Colonic mucosa (tissue), 4 donors: ENCODE measurements at places on chromosomes 2 and 18. TPM values are rescaled to one million over a fixed set of nuclear protein-coding genes. Genes with fewer than 3 reads are reported as not detected.

DNA sequence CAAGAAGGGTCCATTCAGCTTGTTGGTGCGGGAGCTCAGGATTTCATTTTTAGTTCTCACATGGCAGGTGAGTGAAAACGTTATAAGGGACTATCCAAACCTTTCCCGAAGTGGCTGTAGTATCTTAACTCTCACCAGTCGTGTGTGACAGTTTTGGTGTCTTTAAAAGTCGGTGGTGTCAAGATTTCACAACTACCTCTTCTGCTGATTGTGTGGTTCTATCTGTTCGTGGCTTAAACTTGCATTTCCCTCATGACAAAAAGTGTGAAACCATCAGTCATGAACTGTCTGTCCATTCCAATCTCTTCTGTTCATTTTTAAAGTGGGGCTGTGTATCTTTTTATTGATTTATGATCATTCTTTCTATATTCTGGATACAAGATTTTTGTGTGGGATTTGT is 3.8 kb upstream of the AQP12B start:
- H3K27me3 ChIP-seq = no peaks in the 10 kb centered on the region
- H3K27ac ChIP-seq = no peak overlapping the region
- H3K4me1 ChIP-seq = no peaks in the 10 kb centered on the region
- DNase-seq = no peak

CDH7 gene
- total RNA-seq = 0.05 TPM

- no peaks in the 10 kb centered on the region for H3K27me3 ChIP-seq
- DNase-seq = peak; percentile 38
- peak overlapping the region; percentile 5 for H3K27ac ChIP-seq
Measured at GRCh38 chr2:20576598-20577115, 74.2 kb downstream of the HS1BP3 start.

PPP1R1C gene
- not detected for total RNA-seq

DNA sequence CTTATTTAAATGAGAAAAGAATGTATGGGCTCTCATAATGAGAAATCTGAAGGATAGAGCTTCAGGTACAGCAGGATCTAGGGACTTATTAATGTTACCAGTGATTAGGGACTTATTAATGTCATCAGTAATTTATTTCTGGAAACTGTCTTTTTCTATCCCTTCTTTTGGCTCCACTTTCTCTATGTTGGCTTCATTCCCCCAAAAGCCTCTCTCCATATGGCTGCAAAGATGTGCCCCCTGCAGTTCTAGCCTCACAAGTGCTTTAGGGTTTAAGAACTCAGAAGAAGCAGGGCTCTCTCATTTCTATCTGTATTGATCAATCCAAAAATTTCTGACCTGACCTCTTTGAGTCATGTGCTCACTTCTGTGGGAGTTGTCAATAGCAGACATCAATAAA is 480.9 kb downstream of the TXNL1 start:
- DNase-seq = no peak
- H3K27ac ChIP-seq = no peak overlapping the region
- no peak overlapping the region for H3K4me3 ChIP-seq
- no peaks in the 10 kb centered on the region for H3K36me3 ChIP-seq
- no peaks in the 10 kb centered on the region for H3K27me3 ChIP-seq
- no peaks in the 10 kb centered on the region for H3K4me1 ChIP-seq

DNA sequence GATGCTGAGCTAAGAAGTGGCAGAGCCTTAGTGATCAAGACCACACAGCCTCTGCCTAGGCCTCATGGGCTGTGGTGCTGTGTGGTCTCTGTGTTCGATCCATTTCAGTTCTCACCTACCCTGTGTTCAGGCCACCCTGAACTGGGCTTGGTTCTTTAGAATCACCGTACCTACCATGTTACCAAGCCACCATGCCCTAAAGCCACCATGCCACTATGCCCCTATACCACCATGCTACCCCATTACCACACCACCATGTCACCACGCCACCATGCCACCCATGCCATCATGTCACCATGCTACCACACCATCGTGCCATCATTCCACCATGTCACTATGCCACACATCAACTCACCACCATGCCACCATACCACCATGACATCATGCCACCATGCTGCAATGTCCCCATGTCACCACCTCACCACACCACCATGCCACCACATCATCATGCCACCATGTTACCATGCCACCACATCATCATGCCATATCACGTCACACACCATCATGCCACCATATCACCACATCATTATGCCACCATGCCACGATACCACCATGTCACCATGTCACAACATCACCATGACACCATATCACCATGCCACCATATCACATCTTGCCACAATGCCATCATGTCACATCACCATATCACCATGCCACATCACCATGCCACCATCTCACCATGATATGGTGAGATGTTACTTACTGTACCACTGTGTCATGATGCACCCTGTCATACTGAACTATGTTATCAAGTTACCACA is 191.0 kb upstream of the ARL4C start:
- H3K27me3 ChIP-seq = no peaks in the 10 kb centered on the region
- no peak for DNase-seq
- no peaks in the 10 kb centered on the region for H3K4me1 ChIP-seq
- H3K27ac ChIP-seq = no peak overlapping the region
- no peaks in the 10 kb centered on the region for H3K36me3 ChIP-seq

GRCh38 chr2:111691164-111691875 is 192.7 kb downstream of the ANAPC1 start:
- H3K4me1 ChIP-seq = no peaks in the 10 kb centered on the region
- H3K4me3 ChIP-seq = no peak overlapping the region
- no peak for DNase-seq
- H3K36me3 ChIP-seq = no peaks in the 10 kb centered on the region

DNA sequence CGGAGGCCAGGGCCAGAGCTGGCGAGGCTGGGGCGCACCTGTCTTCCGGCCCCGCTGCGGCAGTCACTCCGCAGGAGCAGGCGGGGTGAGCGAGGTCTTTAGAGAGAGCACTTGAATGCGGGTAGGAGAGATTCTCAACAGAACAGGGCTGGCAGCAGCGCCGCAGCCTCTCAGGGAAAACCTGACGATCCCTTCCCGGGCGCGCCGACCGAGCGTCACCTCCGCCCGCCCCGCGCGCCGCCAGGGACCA is 526 bp downstream of the PRKRA start:
- no peaks in the 10 kb centered on the region for H3K27me3 ChIP-seq
- peaks cover 5% of the 10 kb centered on the region for H3K4me1 ChIP-seq
- H3K4me3 ChIP-seq = peak overlapping the region; percentile 89
- H3K27ac ChIP-seq = peak overlapping the region; percentile 99
- no peaks in the 10 kb centered on the region for H3K36me3 ChIP-seq
- peak; percentile 81 for DNase-seq

- no peaks in the 10 kb centered on the region for H3K27me3 ChIP-seq
- H3K27ac ChIP-seq = peak overlapping the region; percentile 63
- DNase-seq = peak; percentile 70
- peak overlapping the region; percentile 11 for H3K4me3 ChIP-seq
Measured at GRCh38 chr2:9739531-9739964, 103.7 kb upstream of the TAF1B start.

SH3BP4 gene
- total RNA-seq = 44.4 TPM

DNA sequence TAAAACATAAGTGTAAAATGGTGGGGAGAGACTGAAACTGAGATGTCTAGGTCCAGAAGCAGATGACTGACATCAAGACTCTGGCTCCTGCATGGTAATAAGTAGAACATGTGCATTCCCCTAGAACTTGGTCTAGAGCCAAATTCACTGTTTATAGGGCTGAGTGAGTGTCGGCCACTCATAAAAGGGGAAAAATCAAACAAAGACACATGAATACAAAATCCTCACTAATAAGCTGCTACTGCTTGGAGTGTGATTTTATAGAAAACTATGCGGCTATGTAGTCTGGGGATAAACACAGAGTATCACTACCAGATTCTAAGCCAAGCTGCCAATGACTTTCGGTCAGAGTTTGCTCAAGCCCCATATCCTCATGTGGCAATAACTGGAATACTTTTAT is 1080.8 kb upstream of the DDX18 start:
- no peaks in the 10 kb centered on the region for H3K4me1 ChIP-seq
- no peaks in the 10 kb centered on the region for H3K27me3 ChIP-seq
- H3K27ac ChIP-seq = no peak overlapping the region
- no peaks in the 10 kb centered on the region for H3K36me3 ChIP-seq

LOXHD1 gene
- not detected for total RNA-seq

CRYGC gene
- not detected for total RNA-seq

MOGAT1 gene
- total RNA-seq = 0.24 TPM

FSHR gene
- not detected for total RNA-seq

- no peaks in the 10 kb centered on the region for H3K4me1 ChIP-seq
- H3K27ac ChIP-seq = peak overlapping the region; percentile 42
- H3K4me3 ChIP-seq = peak overlapping the region; percentile 75
- no peaks in the 10 kb centered on the region for H3K36me3 ChIP-seq
- peak; percentile 45 for DNase-seq
Measured at GRCh38 chr2:9002637-9003365, 683 bp downstream of the MBOAT2 start.

COL5A2 gene
- 24.6 TPM for total RNA-seq

GRCh38 chr2:71822463-71822862 is 325.2 kb downstream of the CYP26B1 start:
- no peaks in the 10 kb centered on the region for H3K36me3 ChIP-seq
- no peak overlapping the region for H3K27ac ChIP-seq
- no peaks in the 10 kb centered on the region for H3K4me1 ChIP-seq

DNA sequence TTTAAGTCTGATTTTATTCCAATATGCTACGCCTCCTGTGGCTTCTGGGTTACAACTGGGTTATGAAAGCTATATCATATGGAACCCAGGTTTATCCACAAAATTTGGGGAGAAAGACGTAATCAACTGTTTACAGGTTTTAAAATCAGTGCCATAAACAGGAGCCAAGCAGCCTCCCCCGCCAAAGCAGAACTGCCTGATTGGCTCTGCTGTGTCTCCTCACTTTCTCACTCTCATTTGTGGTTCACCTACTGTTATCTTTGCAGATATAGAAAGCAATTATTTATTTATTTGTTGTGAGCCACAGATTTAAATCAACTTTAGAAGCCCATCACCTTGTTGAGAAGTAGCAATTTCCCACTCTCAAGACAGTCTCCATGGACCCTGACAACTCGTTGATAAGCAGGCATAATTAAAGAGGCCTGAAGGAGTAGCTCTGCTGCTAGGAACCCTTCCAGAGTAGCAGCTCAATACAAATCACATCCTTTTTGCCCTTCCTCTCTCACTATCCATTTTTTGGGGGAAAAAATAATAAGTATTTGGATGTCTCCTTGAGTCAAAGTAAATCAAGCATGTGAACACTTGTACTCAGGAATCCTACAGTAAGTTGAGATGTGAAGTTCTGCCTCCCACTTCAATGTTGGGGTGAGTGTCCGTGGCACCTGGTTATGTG is 191.0 kb upstream of the CCDC150 start:
- no peaks in the 10 kb centered on the region for H3K4me1 ChIP-seq
- H3K27me3 ChIP-seq = no peaks in the 10 kb centered on the region
- no peaks in the 10 kb centered on the region for H3K36me3 ChIP-seq
- no peak overlapping the region for H3K4me3 ChIP-seq
- H3K27ac ChIP-seq = no peak overlapping the region

DNA sequence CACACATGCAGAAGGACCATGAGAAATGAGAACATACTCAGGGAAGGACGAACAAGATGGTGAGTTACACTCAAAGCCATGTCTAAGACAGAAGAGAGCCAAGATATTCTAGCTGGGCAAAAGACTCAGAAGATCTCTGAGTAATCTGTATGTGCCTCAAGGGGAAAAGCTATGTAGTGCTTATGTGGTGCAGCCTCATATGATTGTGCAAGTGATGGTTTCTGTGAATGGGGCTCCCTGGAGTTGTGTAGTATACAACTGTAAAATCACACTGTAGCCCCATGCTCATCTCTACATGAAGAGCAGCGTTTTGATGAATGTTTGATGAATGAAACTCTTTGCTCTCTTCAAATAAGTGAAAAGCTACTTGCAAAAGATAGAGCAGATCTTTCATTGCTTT is 57.5 kb downstream of the OSR1 start:
- no peak overlapping the region for H3K4me3 ChIP-seq
- no peaks in the 10 kb centered on the region for H3K36me3 ChIP-seq
- H3K27ac ChIP-seq = no peak overlapping the region
- H3K4me1 ChIP-seq = no peaks in the 10 kb centered on the region
- DNase-seq = no peak

ATP8B1 gene
- total RNA-seq = 263 TPM

NPAS2 gene
- total RNA-seq = 33.9 TPM

MC2R gene
- not detected for total RNA-seq

GRCh38 chr2:231819447-231820042 is 33.3 kb downstream of the COPS7B start:
- no peaks in the 10 kb centered on the region for H3K4me1 ChIP-seq
- DNase-seq = no peak
- no peak overlapping the region for H3K27ac ChIP-seq
- H3K27me3 ChIP-seq = no peaks in the 10 kb centered on the region
- no peak overlapping the region for H3K4me3 ChIP-seq

DNA sequence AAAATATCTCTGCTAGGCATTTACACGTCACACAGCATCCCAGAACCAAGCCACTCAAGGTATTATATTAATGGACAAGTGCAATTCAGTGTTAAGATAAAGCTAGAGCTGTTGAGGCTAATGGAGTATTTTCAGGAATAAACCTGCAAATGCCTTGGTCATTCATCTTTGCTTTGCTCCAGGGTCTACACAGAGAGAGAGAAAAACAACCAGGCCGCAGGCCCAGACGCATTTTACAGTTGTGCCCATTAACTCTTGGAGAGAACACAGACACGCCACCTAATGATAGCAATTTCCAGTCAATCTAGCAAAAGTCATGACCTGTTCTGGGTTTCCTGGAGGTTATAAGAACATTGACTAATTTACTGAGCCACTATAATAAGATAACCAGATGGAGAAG is 829.3 kb downstream of the LRRTM4 start:
- no peaks in the 10 kb centered on the region for H3K36me3 ChIP-seq
- H3K27me3 ChIP-seq = no peaks in the 10 kb centered on the region
- no peak for DNase-seq
- H3K4me3 ChIP-seq = no peak overlapping the region
- no peaks in the 10 kb centered on the region for H3K4me1 ChIP-seq
- no peak overlapping the region for H3K27ac ChIP-seq

TEX44 gene
- total RNA-seq = not detected

DNA sequence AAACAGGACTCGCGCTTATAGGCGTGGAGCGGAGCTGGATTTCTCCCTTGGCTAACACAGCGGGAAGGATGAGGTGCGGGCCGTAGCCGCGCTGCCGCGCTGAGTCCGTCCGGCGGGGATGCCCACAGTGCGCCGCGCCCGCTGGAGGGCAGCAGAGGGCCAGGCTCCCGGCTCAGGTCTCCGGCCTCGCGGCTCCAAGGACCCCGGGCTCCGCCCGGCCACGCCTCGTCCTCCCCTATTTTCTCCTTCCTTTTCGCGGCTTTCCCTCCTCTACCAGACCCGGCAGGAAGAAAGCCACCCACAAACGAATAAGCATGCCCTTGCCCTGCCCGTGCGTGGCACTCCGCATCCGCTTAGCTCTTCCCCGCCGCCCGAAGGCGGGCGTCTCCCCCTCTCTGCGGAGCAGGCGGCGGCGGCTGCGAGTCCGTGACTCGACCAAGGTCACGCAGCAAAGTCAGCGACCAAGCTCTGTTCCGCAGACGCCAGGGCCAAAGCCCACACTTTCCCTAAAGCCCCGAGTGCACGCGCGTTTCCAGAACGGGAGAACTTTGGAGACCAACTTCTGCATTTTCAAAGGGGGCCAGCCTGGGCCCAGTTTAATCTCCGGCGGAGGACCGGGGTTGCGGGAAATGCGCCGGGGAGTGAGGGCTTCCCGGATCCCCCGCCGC is 48.5 kb downstream of the KCNIP3 start:
- H3K36me3 ChIP-seq = no peaks in the 10 kb centered on the region
- peak overlapping the region; percentile 59 for H3K27ac ChIP-seq
- H3K4me3 ChIP-seq = peak overlapping the region; percentile 59
- H3K4me1 ChIP-seq = no peaks in the 10 kb centered on the region
- H3K27me3 ChIP-seq = peaks cover 26% of the 10 kb centered on the region
